ENCODE measurements at places on chromosomes 12 and 14. TPM values are rescaled to one million over a fixed set of nuclear protein-coding genes. Genes with fewer than 3 reads are reported as not detected.

Gene NOXRED1
- not detected for total RNA-seq

Gene KCNC2
- not detected for total RNA-seq

Gene KLRK1
- not detected for total RNA-seq

Gene TAPBPL
- 3.8 TPM for total RNA-seq

Gene GPRC5A
- 273 TPM for total RNA-seq

Gene ESPL1
- 22.1 TPM for total RNA-seq

Gene TEX22
- 0.23 TPM for total RNA-seq

Gene EML1
- total RNA-seq = 45.4 TPM

Gene TC2N
- total RNA-seq = 0.54 TPM

Gene HHIPL1
- total RNA-seq = 0.24 TPM

Gene NPFF
- not detected for total RNA-seq
